HAP-1 (cell line): ENCODE measurements at places on chromosomes 12 and 14.

- DNase-seq: no peak
These were observed 201.2 kb downstream of the DAD1 start for GRCh38 chr14:22387776-22388241.

DNA sequence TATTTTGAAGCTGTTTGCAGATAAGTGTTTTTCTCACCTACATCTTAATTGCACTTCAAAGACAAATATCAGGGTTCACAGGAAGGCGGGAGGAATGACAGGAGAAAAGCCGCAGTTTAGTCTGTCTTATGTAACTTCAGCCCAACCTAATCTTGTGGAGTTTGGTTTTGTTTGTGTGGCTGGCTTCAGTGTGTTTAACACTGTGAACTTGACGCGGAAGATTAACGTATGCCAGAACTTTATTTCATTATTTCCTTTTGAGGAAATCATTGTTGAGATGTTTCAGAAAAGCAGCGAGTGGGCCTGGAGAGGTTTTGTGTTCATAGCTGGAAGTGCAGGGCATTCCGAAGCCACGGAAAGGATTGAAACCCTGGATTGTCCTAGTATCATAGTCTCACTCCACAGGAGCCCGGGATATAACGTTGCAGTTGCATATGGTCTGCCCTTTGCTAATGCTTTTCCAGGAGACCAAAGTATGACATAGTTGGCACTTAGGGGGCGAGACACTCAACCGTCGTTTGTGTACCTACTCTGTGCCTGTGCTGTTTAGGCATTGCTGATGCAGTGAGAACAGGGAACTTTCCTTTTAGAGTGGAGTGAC lies 2.0 kb downstream of the PELI2 start:
- DNase-seq: peak; percentile 12

DNA sequence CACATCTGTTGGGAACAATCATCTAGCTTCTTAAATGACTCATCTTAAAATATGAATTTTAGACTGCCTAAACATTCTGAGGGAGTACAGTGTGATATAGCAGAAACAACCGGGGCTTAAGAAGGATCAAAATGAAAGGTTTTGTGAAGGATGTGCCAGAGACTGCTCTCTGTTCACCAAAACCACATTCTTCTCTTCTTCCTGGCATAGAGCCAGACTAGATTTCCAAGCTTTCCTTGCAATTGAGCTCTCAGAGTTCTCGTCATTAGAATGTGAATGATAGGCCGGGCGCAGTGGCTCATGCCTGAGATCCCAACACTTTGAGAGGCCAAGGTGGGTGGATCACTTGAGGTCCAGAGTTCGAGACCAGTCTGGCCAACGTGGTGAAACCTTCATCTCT lies 94.5 kb downstream of the LRRIQ1 start:
- DNase-seq: no peak

GRCh38 chr12:105970885-105971284 lies 167.9 kb downstream of the NUAK1 start:
- DNase-seq: no peak

DNA sequence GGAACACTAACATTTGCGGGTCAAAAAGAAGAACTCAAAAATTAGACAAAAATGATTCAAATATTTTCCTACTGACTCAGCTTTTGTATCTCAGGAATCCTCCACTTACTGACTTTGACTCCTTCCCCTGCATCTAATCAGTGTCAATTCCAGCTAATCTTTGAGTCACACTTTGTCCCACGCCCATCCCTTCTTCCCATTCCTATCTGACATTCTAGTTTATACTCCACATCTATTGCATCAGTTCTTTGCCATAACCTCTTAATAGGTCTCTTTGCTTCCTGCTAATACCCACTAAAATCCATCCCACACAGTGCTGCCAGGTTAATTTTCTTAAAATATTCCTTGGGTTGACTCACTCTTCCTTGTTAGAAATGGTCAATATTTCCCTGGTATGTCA lies 19.1 kb downstream of the BBS10 start:
- no peak for DNase-seq

- DNase-seq: no peak
These were observed 85.7 kb downstream of the AKAP6 start for GRCh38 chr14:32414808-32415255.

GRCh38 chr14:64465191-64465822 lies at the start of gene AKAP5:
Gene AKAP5, plus strand, starts transcription at chr14:64465499. Its CDS starts 2,896 bp downstream, at chr14:64468395.
- DNase-seq: peak; percentile 60

GRCh38 chr14:96470331-96470730 lies 31.9 kb upstream of the PAPOLA start:
- no peak for DNase-seq

DNA sequence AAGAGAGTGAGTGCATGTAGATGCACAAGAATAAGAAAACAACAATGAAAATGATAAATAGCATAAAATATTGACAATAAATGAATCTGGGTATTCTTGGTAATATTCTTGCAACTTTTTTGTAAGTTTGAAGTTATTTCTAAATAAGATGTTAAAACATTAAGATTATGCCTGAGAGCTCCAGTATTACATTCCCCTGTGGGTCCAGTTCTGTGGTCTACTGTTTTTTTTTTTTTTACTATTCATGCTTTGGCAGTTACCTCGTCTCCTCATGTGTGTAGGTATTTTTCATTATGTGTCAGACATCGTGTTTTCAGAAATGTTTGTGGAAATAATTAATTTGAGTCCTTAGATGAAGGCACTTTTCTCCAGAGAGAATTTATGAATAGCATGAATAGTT lies 386.2 kb downstream of the AACS start:
- no peak for DNase-seq

DNA sequence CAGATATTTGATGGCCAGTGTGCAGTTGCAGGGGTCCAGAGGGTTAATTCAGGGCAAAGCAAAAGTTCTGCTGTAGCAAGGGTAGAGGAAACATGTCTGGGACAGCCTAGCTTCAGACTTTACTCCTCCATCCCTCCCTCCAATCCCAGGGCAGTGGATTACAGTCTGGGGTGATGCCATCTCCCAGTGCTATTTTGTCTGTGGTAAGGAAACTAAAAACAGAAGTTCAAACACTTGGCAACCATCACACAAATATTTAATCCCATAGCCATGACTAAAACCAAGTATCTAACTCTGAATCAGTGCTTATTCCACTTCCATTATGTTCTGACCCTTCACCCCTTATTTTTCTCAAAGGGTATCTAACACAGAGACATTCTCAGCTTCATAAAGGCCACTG lies 61.8 kb downstream of the PIK3C2G start:
- no peak for DNase-seq

GRCh38 chr12:129622566-129622965 lies 281.3 kb downstream of the TMEM132D start:
- no peak for DNase-seq

DNA sequence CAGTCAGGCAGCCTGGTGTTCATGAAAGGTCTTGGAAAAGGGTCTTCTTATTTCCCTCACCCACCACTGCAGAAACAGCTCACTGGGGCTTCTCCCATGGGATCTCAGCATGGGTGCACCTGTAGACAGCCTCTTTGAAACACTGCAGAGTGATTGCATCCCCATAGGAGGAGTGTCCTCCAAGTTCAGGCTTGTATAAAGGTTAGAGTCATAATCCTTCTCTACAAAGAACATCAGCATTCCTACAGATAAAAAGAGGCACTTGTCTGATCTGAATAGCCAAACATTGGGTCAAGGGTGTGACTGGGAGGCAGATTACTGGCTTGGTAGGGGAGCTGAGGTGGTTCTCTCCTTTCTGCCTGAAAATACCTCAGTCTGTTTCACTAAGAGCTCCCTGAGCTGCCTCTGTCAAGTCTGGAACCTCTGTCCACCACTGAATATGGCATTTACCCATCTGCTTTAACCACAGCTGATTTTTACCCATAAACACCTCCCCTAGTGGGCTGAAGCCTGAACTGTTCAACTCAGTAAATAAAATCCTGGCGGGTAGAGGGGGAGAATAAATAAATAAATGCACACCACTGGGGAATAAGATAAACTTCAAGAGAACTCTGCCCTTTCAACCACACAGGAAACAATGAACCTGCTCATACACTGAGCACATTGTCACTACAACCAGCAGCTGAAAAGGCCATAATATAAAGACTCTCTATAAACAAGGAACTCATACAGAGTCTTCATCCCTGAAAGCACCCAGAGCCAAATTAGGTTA lies 120.7 kb upstream of the SCAF11 start:
- DNase-seq: no peak

GRCh38 chr14:78248501-78249090 lies 78.4 kb downstream of the NRXN3 start:
- no peak for DNase-seq

DNA sequence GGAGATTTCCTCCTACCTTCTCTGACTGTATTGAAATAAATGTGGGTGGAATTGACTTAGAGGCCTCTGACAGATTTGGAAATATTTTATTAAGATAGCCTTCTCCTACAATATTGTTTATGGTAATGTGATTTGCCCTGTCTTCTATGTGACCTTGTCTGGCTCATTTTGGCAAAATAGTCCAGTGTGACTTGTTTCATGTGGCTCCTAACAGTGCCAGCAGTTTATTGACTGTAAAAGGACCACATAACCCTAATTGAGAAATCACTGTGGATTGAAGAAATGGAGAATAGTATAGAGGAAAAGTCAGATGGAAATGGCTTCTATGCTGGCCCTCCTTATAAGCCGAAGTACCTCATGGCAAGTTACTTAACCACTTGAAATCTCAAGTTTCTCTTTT lies 170.9 kb upstream of the PTPRQ start:
- DNase-seq: no peak

DNA sequence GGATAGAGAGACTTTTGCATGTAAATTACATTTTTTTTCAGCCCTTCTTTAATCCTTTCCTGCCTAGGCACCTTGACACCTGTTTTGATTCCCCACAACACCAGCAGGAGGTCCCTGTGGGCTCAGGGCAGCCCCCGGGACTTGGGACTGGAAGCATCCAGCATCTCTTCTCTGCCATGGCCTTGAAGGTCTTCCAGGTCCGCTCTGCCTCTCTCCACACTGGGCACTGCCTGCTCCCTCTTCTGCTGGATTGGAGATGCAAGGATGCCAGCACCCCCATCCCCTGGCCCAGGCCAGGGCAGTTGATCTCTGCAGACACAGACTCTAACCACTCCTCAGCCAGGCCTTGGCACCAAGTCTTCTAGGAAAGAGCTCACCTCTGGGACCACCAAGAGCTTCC lies 134.5 kb upstream of the C14orf180 start:
- DNase-seq: no peak

DNA sequence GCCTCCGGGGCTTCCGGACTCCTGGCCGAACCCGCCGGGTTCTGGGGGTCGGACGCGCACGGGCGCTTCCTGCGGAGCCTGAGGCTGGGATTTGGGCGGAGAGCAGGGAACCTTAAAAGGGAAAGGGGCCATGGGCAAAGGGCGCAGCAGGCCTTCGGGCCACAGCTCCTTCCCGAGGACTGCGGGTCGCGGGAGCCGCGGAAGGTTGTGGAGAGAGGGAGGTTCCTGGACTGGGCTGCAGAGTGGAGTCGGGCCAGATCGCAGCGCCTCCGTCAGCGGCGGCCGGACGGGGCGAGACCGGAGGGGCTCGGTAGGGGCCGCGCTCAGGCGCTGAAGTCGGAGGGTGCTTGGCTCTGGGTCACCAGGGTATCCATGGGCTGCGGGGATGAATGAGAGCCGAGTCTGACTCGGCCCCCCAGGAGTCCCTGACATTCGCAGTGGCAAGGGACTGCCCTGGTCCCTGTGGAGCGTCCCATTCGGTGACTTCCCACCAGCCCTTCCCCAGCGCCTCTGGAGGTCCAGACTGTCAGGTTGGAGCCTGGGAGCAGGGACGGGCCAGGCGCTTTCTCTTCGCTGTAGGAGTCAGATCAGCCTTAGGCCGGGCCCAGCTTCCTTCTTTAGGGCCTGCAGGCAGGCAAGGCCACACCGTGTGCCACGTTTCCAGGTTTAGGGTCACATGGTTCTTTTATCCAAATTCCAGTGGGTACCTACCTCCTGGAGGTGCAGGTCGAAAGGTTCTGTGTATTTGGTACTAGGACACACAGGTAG lies 938 bp upstream of the SLC25A29 start:
- DNase-seq: peak; percentile 46

- DNase-seq: peak; percentile 78
These were observed 2.6 kb upstream of the PLEKHG3 start for GRCh38 chr14:64701660-64702059.

- DNase-seq: no peak
These were observed 3.0 kb downstream of the NUAK1 start for GRCh38 chr12:106135781-106136180.

DNA sequence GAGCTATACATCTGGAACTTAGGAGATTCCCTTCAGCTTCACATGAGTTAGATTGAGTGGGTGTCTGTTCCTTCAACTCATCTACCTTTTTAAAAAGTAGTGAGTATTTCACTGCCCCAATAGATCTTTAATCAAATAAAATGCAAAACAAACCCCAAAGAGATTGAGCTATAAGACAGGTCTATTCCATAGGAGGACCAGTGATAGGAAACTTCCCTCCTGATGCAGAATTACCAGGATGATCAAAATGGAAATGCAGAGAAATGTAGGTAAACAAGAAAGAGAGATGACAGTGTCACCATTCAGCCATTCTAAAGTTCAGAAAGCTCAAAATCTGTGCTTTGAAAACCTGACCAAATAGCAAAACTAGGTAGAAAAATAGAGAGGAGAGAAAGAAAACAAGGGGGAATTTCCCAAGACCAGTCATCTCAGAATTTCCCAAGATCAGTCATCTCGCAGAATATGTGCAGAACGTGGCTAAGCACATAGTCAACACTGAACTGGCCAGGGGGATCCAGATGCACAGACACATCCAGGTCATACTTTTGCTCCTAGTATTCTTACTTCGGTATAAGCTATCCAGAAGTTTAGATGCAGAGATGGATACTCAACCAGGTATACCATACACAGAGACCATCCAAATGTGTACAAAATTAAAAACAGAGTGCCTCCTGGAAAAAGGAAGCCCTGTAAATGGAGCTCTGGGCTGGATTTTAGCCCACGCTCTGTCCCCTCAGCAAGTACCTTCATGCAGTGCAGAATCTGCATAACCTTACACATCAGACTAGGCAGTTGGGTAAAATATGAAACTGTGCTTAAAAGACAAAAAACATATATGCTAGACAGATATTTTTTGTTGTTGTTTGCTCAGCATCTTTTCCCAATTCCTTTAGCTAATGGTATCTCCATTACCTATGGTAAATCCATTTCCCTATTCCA lies 27.4 kb downstream of the SLC41A2 start:
- no peak for DNase-seq

DNA sequence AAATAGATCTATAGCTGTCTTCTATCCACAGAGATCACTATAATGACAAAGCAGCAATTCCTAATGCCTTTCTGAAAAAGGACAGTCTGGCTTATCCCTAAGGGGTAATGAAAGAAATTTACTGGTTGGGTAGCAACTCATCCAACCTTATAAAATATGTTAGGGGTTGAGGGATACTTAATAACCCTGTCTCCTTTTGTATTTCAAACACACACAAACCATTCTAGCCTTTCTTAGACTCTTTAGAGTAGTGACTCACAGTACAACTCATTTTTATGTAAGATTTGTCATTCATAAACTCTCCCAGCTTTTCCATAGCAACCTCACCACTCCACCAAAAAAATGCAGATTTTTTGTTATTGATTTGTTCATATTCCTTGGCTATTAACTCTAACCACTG lies 167.9 kb downstream of the FSCB start:
- DNase-seq: peak; percentile 17

- peak; percentile 85 for DNase-seq
These were observed 449 bp upstream of the LTBP2 start for GRCh38 chr14:74612350-74613021.

GRCh38 chr12:128305336-128305892 lies 38.4 kb downstream of the TMEM132C start:
- DNase-seq: no peak

- no peak for DNase-seq
These were observed 19.4 kb upstream of the FIGNL2 start for GRCh38 chr12:51867796-51868428.

- no peak for DNase-seq
These were observed 224.9 kb downstream of the BTG1 start for GRCh38 chr12:91920741-91921140.

- peak; percentile 49 for DNase-seq
These were observed 91.9 kb downstream of the TMEM30B start for GRCh38 chr14:61188978-61189808.
